ENCODE measurements at places on chromosomes 1 and 21. TPM values are rescaled to one million over a fixed set of nuclear protein-coding genes. Genes with fewer than 3 reads are reported as not detected.

The SH2D2A gene
- total RNA-seq, result not detected

GRCh38 chr1:225999912-226000337, 782 bp upstream of the SDE2 start:
- peaks cover 38% of the 10 kb centered on the region for H3K4me1 ChIP-seq
- H3K27ac ChIP-seq, result peak overlapping the region; percentile 100
- peaks cover 2% of the 10 kb centered on the region for H3K36me3 ChIP-seq
- no peak for DNase-seq

The DMRTA2 gene
- total RNA-seq, result not detected

- H3K4me3 ChIP-seq, result no peak overlapping the region
- H3K27me3 ChIP-seq, result peaks cover 4% of the 10 kb centered on the region
- no peaks in the 10 kb centered on the region for H3K36me3 ChIP-seq
- H3K27ac ChIP-seq, result no peak overlapping the region
- DNase-seq, result no peak
- H3K4me1 ChIP-seq, result no peaks in the 10 kb centered on the region
Measured at GRCh38 chr21:15112858-15113257, 48.1 kb upstream of the NRIP1 start.

The IL24 gene
- total RNA-seq, result not detected

DNA sequence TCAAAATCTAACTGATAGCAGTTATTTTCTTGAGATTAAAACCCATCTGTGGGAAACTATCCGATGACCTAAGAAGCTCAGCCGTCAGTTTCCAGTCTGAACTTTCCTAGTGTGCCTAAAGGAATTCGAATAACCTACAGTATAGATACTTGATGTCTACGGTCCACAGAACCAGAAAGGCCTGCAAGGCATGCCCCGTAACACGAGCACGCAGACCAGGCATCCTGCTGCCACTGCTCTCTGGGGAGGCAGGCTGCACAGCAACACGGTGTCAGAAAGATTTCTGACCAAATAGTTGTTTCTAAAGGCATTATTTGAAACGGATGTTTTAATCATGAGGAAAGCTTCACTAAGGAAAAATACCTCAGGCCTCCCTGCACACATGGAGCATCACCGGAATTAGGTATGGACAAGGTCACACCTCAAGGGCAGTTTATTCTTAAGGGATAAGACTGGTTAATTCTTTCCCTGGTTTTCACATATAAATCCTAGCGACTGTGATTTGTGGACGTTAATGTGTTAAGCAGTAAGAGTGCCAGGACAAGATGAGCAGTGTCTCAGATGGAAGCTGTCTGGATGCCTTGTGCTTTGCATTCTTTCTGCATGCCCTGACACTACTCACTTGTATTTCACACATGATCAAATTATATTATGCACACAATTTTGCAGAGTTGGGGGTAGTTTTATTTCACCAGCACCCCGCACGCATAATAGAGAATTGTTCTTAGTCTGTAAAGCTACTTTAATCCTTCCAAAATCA, 49.0 kb upstream of the NADK start:
- no peak for DNase-seq
- H3K4me1 ChIP-seq, result peaks cover 24% of the 10 kb centered on the region
- no peaks in the 10 kb centered on the region for H3K27me3 ChIP-seq
- peaks cover 17% of the 10 kb centered on the region for H3K36me3 ChIP-seq
- H3K4me3 ChIP-seq, result no peak overlapping the region

DNA sequence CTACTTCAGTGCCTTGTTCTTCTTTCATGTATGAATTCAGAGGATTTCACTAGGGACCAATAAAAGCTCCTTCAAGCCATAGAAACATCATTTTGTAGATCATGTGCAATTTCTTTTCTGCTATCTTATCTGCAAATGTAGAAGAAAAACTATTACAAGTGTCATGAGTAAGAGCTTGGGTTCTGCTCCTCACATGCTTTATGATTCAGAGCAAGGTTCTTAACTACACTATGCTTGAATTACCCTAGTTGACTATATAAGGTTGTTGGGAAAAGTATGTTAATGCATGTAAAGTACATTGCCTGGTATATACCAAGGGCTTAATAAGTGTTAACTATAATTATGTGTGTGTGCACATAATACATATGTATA, 91.4 kb upstream of the S1PR1 start:
- H3K36me3 ChIP-seq, result no peaks in the 10 kb centered on the region
- peaks cover under 1% of the 10 kb centered on the region for H3K27me3 ChIP-seq
- no peak overlapping the region for H3K4me3 ChIP-seq
- H3K4me1 ChIP-seq, result no peaks in the 10 kb centered on the region

DNA sequence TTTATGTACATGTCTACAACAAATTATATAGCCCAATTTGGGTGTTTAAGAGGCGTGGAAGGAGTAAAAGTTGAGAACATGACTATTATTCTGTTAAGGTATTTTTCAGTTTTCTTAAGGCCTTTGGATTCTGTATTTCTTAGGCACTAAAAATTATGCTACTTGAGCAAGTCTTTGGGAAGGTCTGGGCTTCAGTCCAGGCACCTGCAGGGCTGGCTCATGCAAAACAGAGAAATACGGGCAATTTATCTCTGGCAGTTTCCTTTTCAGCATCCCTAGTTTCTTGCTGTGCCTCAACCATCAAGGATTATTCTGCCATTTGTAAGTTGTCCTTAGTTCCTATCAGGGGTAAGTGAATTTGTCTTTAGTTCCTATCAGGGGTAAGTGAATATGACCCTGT, 358.8 kb upstream of the B3GALT2 start:
- no peak for DNase-seq
- H3K36me3 ChIP-seq, result no peaks in the 10 kb centered on the region
- no peak overlapping the region for H3K27ac ChIP-seq
- no peak overlapping the region for H3K4me3 ChIP-seq
- H3K27me3 ChIP-seq, result no peaks in the 10 kb centered on the region

DNA sequence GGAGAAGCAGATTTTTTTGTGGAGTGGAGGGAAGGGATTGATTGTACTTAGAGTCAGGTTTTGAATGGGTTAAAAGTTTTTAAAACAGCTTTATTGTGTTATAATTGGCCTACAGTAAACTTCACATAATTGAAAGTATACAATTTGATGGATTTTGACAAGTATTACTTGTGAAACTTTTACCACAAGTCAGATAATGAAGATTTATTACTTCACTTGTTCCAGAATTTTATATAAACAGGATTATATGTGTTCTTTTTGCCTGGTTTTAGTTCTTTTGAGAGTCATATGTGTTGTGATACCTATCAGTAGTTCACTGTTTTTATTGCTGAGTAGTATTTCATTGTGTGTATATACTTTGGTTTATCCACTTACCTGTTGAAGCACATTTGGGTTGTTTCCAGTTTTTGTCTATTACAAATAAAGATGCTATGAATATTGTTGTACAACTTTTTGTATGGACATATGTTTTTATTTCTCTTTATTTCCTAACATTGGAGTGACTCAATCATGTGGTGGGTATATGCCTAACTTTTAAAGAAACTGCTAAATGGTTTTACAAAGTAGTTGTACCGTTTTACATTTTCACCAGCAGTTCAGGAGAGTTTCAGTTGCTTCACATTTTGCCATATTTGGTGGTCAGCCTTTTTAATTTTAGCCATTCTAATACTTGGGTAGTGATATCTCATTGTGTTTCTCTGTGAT, 71.0 kb downstream of the DYRK1A start:
- peaks cover 23% of the 10 kb centered on the region for H3K4me1 ChIP-seq
- no peaks in the 10 kb centered on the region for H3K27me3 ChIP-seq
- no peak overlapping the region for H3K4me3 ChIP-seq
- no peak overlapping the region for H3K27ac ChIP-seq
- H3K36me3 ChIP-seq, result peaks cover 6% of the 10 kb centered on the region
- DNase-seq, result no peak
